ENCODE measurements at places on chromosomes 12 and 14.

DNA sequence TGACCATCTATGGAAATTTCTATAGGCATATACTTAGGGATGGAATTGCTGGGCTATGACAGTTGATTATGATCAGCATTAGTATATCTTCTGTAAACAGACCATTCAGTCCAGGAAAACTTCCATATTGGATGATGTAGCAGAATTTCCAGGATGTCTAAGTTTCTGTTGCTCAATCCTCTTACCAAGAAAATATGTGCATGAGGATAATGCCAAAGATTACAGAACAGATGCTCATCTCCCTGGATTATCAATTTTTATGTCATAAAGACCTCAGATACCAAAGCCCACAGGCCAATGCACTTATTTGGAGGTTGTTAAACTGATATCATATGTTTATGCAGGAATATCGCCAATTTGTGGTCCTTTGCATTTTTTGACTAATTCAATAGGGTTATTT is 354.4 kb upstream of the FLRT2 start:
- no peak for DNase-seq

DNA sequence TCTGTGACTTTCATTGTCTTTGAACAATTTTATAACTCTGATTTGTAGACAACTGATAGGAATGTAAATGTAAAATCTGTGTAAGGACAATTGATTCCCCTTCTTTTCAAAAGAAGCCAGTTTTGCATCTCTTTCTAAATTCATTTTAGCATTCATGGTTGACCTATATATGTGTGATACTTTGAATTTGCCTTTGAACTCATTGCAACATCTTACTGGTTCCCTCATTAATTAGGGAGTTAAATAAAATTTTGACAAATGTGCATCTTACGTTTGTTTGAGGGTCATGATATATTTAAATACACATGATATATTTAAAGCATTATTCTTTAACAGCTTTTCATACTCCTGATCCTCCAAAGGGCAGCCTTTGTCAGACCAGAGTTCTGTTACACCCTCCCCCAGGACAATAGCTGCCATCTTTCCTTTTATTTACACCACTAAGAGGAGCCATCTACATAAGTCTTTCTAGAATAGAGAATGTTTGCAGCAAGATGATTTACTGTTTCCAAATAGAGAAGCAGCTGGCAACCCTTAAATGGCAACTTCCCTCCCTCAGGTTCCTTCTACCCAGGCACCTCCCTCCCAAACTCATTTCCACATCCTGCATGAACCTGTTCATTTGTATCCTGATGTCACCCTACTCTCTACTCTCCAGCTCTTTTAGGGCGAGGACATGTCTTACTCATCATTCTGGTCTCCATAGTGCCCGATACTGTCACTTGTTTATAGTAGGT is 40.2 kb upstream of the APPL2 start:
- no peak for DNase-seq

GRCh38 chr14:87059060-87059839 is 933.7 kb downstream of the GALC start:
- DNase-seq: no peak

DNA sequence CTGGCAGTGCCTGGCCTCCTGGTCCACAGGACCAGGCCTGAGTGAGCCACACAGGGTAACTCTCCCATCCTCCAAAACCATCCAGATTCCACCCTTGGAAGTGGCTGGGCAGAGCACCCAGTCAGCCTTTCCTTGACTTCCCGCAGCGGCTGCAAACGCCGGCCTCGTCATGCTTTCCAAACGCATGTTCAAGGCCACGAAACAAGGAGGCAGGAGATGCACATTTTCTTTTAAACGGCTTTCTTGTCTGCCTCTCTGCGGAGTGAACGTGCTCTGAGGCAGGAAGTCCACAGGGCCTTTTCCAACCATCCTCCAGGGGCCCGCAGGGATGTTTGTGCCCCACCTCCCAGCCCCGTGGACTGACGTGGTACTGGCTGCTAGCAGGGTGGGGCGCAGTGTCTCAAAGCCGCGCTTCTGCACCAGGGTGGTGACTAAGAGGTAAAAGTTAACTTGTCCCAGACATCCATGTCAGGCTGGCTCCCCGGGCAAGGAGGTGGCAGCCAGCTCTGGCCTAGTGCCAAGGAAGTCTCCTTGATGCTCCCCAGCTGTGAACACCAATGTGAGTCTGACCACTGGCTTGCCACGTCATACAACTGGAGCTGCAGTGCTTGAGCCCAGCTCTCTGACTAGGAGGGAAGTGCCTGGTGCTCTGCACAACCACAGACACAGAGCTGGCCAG is 45.0 kb downstream of the KCNA5 start:
- DNase-seq: peak; percentile 72

GRCh38 chr14:86141966-86142365 is 612.0 kb downstream of the FLRT2 start:
- no peak for DNase-seq

DNA sequence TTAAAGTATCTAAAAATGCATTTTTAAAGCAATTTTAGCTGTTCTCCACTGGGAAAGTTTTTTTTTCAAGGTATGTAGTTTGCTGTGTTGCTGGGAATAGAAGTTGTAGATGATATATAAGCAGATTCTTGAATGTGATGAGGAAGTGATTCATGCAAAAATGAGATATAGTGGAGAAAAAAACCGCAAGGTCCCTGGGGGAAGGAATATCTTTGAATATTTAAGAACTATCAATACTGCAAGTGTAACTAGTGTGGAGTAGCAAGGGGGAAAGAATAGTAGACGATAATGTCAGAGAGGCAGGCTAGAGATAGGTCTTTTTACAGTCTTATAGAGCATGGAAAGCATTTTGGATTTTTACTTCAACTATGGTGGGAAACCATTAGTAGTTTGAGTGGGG is 42.5 kb downstream of the PTCSC3 start:
- DNase-seq: no peak

DNA sequence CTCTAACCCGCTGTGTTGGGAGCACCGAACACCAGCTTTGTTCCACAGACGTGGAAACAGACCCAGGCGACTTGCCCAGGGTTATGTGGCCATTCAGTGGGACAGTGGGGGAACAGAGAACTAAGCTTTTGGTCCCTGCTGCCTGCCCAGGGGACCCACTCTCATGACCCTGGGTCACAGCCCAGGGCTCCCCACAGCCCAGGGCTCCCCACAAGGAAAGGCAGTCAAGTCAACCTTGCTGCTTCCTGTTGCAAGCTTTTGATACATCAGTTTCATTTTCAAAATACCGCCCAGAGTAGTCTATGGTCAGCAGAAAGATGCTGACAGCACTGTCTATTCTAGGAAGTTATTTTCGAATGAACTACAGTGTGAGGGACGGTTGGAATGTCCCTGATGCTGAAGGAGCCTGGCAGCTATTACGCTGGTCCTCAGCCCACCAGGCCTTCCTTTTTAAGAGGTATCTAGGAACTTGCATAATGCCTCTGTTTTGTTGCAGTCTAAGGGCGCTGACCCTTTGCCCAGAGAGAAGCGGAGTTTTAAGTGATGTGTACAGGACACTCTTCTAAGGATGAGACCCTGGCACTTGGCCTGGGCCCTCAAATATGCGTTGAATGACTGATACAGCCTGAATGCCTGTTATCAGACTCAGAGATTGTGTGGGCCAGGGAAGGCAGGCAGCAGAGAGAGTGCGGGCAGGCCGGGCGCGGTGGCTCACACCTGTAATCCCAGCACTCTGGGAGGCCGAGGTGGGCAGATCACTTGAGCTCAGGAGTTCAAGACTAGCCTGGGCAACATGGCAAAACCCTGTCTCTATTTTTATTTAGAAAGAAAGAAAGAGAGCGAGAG is 12.6 kb upstream of the TTC7B start:
- DNase-seq: no peak

DNA sequence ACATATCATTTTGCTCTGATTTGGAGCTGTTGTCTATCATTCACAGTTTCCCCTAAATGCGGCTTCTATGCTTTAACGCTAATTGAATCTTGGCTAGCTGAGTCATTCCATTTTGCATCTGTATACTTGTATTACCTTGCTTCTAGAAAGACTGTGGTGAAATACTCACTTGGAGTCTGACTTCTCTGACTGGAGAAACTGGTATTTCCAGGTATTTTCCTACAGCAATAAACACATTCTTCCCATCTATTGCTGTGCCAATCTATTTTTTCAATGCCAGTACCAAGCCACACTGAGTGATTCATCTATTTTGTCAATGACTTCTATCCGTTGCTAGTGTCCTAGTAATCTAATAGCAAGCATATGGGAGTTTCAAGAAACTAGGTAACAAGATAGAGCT is 76.0 kb upstream of the ST8SIA1 start:
- DNase-seq: no peak

DNA sequence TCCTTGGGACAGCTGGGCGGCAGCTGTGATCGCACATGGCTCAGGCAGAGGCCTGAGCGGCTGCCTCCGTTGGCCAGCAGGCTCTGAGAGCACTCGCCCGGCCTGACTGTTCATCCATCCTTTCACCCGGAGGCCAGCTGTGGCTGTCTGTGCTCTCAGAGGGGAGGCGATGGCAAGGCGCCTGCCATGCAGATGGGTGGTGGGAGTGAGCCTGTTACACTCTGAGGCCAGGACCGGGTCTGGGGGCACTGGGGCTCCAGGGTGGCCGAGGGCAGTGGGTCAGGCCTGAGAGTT is 292.3 kb downstream of the TMEM121 start:
- no peak for DNase-seq

DNA sequence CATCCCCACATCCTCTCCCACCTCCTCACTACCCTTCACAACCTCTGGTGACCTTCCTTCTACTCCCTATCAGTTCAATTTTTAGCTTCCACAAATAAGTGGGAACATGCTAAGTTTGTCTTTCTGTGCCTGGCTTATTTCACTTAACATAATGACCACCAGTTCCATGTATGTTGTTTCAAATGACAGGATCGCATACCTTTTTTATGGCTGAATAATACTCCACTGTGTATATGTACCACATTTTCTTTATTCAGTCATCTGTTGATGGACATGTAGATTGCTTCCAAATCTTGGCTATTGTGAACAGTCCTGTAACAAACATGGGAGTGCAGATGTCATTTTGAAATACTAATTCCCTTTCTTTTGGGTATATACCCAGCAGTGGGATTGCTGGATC is 98.7 kb downstream of the TRMT5 start:
- DNase-seq: no peak

GRCh38 chr12:3172124-3173007 is 95.2 kb downstream of the TSPAN9 start:
- DNase-seq: no peak

- DNase-seq: no peak
These were observed 73.9 kb upstream of the TBX5 start for GRCh38 chr12:114479831-114480230.

DNA sequence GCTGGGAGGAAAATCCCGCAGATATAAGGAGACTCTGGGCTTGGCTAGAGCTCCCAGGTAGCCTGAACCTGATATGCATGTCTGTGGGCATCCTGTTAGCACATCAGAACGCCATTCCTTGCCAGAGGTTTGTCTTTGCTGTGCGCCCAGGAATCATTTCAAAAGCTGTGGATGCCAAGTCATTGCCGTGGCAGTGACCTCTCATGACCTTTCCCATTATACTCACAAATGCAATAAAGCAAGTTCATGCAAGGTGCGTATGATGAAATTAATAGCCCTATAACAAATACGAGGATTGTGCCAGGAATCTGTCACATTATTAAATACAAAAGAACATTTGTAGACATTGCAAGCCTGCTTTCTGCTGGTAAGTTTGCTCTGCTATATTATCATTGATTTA is 229.1 kb upstream of the PELI2 start:
- DNase-seq: no peak

- DNase-seq: no peak
These were observed 154.9 kb upstream of the PZP start for GRCh38 chr12:9363145-9363544.

DNA sequence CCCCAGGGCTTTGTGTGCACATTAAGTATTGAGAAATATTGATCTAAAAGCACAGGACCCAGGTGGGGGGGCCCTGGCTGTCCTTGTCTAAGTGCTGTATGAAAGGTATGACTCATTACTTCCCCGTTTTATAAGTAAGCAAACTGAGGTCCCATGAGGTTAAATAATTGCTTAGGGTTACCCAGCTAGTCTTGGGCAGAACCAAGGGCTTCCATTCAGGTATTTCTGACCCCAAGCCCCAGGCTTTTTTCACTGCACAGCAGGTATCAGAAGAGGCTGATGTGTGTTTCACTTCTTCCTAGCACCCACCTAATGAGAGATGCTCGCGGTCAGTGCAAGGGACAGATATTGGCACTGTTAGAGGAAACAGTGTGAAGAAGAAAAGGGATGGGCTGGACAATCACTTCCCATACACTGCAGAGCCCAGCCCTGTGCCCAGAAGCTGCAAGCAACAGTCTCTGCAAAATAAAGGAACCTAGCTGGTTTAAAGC is 4.7 kb upstream of the TC2N start:
- no peak for DNase-seq

DNA sequence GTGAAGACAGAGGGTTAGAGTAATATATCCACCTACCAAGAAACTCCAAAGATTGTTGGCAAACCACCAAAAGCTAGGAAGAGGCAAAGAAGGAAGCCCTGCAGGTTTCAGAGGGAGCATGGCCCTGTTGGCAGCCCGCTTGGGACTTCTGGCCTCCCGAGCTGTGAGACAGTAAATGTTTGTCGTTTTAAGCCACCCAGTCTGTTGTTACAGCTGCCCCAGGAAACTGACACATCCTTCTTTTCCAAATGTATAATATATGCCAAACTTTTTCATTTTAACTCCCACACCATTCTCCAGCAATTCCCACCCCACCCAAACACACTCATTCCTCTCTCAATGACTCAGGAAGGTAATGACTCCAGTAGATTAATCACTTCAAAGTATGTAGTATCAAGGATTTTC is 74.0 kb downstream of the RPS29 start:
- DNase-seq: peak; percentile 11

DNA sequence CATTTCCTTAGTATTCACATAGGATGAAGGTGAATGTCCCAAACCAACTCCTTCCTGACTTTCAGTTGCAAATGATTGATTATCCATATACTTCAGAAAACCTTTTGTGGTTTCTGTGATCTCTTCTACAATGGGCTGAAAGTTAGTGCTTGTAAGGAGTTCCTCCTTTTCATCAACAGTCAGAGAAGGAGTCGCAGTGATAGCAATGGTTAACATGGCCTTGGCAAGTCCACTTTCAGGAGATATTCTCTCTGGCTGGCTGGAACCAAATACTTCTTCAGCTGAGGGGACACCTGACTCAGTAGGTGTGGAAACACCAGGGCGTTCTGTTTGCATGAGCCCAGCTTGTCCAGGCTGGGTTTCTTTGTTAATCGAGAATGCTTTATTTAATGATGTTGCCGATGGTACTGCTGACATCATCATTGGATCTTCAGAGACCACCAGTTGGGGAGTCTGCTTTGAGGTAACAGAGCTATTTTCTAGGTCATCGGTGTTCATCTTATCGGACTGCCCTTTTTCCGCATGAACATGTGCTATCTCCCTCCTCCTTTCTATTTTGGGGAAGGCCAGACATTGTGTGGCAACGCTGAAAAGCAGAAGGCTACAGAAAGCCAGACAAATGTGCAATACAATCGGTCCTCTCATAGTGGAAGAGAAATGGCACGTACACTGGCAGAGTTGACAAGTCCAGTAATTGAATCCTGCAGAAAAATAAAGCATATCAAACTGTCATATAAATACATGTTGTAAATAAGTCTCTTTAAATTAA is 13.1 kb downstream of the ARMH4 start:
- no peak for DNase-seq

GRCh38 chr12:132064631-132065030 is 79.5 kb downstream of the DDX51 start:
- DNase-seq: no peak
